Stimulated activated CD4-positive, alpha-beta T cell treated with anti-CD3 and anti-CD28 coated beads, Interleukin-15, amount 100 ng/mL, for 48 hours (primary cell): ENCODE measurements at places on chromosomes 1 and 21.

- DNase-seq = no peak
Observed at GRCh38 chr1:235843461-235843961, 23.2 kb downstream of the LYST start.

DNA sequence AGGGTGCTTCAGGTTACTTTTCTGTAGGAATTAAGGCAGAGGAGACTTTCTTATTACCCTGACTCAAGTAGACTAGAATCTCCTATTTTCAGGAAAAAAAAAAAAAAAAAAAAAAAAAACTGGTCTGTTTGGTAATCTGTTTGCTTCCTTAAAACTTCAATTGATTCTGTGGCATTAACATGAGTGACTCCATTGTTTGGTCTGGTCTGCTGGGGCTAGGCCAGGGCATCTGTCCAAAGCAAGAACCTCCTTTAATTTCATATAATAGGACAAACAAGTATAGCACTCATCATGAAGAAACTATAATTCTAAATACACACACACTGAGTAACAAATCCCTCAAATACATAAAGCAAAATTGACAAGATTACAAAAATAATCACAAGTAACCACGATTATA lies 32.9 kb upstream of the LRRC7 start:
- no peak for DNase-seq

DNA sequence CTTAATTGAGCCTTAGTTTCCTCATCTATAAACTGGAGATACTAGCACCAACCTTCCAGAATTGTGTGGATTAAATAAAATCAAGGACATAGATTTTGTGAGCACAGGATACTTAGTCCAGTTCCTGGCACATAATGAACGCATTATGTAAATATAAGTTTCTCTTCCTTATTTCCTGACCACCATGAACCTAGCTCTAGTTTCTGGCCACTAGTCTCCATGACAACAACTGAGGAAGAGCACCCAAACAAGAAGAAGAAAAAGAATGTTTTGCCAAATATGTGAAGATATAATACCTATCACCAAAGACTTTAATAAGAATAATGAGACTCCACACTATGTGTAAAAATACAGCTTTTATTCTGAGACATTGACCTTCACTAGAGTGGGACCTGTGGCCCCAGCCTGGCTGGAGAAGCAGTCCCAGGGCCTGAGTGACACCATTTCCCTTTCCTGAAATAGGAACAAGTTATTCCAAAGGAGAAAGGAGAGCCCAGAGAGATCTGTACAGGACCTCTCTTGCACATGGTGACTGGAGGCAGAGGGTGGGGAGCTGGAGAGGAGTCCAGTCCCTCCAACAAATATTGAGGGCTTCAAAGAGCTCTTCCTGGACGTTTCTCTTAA lies 940 bp upstream of the USF1 start:
- DNase-seq = no peak

GRCh38 chr1:246492611-246493245 lies 14.4 kb downstream of the SMYD3 start:
- no peak for DNase-seq

- DNase-seq = no peak
Observed at GRCh38 chr1:6858596-6858995, 73.3 kb downstream of the CAMTA1 start.

GRCh38 chr1:78136680-78137079 lies 90.9 kb downstream of the GIPC2 start:
- no peak for DNase-seq

GRCh38 chr1:228740543-228741317 lies 5.5 kb downstream of the RHOU start:
- no peak for DNase-seq

DNA sequence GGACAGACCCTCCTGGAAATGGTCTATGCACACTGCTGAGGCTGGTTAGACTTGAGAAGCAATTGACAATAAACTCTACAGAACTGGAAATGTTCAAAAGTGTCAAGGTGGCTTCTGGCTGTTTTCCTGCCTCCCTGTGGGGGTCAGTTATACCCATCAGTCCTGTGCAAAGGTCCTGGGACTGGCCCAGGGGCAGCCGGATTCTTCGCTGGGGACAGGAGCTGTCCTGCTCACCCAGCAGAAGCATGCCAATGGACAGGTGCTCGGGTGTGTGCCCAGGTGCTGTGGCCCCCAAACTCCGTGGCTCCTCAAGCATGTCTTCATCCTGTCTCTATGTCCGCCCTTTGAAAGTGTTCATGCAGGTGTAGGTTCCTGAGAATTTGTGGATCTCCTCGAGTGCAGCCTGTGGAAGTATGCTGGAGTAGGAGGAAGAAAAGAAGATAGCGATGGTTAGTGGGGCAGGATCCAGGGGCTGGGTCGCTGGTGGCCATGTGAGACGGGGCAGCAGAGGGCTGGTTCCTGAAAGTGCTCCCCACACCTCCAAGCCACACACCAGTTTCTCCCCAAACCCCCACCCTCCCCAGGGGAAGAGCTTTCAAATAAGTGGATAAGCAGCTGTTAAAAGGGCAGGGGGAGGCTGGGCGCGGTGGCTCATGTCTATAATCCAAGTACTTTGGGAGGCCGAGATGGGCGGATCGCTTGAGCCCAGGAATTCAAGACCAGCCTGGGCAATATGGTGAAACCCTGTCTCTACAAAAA lies 49.8 kb downstream of the DHRS3 start:
- no peak for DNase-seq

DNA sequence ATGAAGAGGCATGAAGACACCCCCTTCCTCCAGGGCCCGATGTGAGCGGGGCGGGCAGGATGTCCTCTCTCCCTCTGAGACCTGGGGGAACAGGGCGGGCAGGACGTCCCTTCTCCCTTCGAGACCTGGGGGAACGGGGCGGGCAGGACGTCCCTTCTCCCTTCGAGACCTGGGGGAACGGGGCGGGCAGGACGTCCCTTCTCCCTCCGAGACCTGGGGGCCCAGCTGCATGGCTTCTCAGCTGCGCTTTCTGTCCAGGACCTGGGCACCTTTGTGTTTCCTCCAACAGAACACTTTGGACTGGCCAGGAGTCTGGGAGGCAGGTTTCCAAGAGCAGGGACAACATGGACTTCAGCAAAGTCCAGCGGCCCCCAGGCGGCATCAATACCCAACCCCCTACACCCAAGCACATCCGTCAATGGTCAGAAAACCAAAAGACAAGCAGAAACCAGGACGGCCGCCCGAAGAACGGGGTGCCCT lies 30.8 kb upstream of the ADARB1 start:
- DNase-seq = no peak

GRCh38 chr21:36966821-36967768 lies 626 bp upstream of the HLCS start:
- DNase-seq = no peak

GRCh38 chr1:14907416-14907815 lies 246.1 kb upstream of the TMEM51 start:
- DNase-seq = no peak

GRCh38 chr21:41970106-41970391 lies 16.2 kb upstream of the C2CD2 start:
- no peak for DNase-seq

- peak; percentile 46 for DNase-seq
Observed at GRCh38 chr1:171817511-171818265, 23.6 kb upstream of the DNM3 start.

GRCh38 chr21:44820851-44821250 lies 3.0 kb upstream of the SUMO3 start:
- no peak for DNase-seq

- no peak for DNase-seq
Observed at GRCh38 chr1:208044589-208045462, 133.9 kb upstream of the CD34 start.

- no peak for DNase-seq
Observed at GRCh38 chr1:52264530-52265115, 101.4 kb downstream of the CC2D1B start.

DNA sequence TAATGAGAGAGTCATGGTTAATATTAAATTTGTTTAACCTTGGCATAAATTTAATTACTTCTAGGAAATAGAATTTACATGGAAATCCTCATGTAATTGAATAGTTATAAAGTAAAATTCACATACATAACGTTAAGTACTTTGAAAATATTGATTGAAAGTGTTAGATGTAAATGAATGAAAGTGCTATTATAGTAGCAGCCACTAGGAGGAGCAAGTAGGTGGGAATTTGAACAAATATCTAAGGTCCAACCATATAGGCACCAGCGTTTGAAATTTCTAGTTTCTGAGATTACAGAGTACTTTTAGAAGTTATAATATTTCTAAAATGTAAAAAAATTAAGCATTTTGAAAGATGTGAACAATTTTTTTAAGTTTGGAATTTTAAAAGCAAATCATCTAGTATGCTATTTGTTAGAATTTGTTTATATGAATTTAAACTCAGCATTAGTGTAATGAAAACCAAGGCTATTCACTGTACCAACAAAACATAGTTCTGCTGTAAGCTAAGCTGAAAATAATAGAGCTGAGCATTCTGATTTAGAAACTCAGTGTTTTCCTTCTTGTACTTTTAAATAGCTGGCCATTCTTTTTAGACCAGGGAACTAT lies 3.3 kb downstream of the B3GALT2 start:
- DNase-seq = no peak

- DNase-seq = no peak
Observed at GRCh38 chr1:94678202-94678848, 136.8 kb upstream of the F3 start.

DNA sequence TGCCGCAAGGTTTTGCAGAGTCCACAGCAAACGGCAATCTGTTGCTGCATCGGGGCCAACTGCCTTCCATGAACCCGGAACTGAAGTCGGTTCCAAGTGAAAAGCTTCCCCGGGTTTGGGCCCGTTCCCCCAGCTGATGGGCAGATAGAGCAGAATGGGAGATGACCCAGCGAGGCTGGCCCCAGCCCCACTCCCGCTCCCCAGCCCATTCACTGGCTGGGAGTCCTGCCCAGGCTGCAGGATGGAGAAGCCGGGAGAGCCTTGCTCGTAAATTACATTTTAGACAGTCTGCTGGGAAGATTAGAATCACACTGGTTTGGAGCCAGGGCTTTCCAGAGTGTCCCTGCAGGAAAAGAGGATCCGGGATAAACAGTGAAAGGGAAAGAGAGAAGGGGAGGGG lies 31.6 kb upstream of the PAX7 start:
- no peak for DNase-seq

DNA sequence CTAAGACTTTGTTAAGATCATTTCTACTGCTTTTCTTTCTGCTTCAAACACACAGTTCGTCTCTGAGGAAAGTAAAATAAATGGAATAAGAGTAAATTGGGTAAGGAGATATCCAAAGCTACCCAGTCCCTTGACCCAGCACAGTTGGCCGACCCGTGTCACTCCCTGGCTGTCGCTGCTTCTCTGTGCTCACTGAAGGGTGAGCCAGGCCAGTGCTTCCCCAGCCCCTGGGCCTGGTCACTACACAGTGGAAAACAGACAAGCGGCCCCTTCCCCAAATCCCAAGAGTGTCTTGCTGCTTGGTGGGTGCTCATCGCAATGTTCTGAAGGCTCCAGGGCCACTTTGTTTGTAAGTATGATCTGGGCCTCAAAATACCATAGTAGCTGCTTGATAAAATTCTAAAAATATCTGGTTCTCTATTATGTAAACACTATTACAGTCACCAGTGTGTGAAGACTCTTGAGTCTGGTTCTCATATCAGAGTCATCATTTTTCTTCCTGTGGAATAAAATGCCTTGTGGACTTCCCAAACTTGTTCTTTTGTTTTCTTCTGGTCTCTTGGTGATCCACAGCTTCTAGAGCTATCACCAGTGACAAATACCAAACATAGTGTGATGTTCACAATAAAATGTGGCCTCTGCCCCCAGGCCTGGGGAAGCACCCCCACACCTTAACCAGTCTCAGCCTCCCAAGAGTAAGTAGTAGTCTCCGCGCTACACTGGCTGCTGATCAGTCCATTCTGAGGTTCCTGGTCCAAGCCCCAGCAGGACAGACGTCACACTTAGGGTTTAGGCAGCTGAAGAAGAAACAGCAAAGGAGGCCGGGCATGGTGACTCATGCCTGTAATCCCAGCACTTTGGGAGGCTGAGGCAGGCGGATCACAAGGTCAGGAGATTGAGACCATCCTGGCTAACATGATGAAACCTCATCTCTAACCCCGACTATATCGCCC lies 106.2 kb downstream of the DHRS3 start:
- no peak for DNase-seq

DNA sequence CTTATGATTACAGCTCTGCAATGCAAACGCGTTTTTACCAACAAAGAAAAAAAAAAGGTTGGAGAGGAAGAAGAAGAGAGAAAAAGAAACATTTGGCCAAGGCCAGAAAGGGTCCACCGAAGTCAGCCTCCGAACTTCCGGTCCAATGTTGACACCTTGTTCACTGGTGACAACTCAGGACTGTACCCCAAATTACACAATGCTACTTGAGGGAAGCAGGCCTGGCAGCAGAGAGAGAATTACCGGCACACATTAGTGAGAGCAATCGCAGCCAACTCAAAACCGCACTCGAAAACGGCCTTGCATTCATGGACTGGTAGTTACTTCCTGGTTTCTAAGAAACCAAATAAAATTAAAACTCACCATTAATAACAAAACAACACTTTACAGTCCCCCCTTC lies 652.5 kb downstream of the KIF26B start:
- no peak for DNase-seq

GRCh38 chr1:47751193-47751592 lies 246.0 kb downstream of the TRABD2B start:
- no peak for DNase-seq

DNA sequence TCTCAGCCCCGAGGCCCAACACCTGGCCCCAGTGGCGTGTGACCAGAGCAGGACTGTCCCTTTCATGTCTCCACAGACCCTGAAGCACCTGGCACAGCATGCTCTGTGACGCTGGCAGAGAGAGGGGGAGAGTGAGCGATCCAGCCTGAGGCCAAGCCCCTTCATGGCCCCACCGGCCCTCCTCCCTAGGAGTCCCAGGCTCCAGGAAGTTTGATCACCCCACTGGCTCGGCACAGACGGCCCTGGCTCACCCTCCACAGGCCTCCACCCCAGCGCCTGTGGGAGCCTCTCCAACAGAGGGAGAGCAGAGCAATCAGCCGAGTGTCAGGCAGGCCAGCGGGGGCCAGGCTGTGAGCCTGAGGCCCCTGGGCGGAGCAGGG lies 11.0 kb downstream of the SH3BGRL3 start:
- DNase-seq = no peak

GRCh38 chr1:51342591-51343206 lies 12.3 kb upstream of the TTC39A start:
- no peak for DNase-seq

GRCh38 chr1:85568660-85569059 lies 11.9 kb upstream of the CCN1 start:
- no peak for DNase-seq

DNA sequence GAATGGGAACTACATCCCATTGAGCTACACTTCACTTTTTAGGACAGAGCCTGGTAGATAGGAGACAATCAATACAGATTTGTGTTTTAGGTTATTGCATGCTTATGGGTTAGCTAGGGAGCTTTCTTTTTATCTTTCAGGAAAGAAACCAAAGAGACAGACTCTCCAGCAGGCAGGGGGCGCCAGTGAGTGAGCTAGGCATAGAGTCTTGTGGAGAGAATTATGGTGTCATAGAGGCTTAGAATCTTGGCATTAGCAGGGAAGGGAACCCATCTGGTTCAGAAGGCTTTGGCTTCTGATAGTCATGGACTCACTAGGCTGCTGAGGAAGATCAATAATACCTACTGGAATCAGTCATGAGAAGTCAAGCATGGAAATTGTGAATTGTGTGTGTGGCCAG lies at the start of gene SMCP:
TSS of gene SMCP (plus strand) at position 281 of the 400 bp plus-strand sequence. CDS start 6,101 bp downstream, outside the sequence.
- DNase-seq = peak; percentile 5

- no peak for DNase-seq
Observed at GRCh38 chr1:170662561-170663403, 1.1 kb upstream of the PRRX1 start.

GRCh38 chr1:162710780-162711465 lies 78.7 kb downstream of the DDR2 start:
- DNase-seq = no peak
